ENCODE measurements at places on chromosomes 4 and X.
A peak's percentile ranks its signal among the peaks of the same experiment; 100 is the strongest.

DNA sequence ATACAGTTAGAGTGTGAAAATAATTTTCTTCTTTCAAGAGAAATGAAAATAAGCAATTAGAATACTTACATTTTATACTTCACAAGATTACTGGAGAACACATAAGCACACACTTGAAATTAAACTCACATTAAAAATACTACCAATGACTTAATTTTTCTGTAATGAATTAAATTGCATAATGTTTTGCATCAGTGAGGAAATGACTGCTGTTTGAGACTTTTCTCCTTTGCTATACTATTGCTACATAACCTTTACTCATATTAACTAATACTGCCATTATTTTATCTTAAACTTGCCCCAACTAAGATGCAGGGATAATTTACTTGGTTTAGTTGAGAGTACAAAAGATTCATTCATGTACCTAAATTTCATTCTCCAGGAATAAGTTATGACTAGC is 590.9 kb downstream of the ARAP2 start:
- DNase-seq: no peak

- no peak for DNase-seq
These were observed 379.1 kb downstream of the AR start for GRCh38 chrX:67922966-67923365.

DNA sequence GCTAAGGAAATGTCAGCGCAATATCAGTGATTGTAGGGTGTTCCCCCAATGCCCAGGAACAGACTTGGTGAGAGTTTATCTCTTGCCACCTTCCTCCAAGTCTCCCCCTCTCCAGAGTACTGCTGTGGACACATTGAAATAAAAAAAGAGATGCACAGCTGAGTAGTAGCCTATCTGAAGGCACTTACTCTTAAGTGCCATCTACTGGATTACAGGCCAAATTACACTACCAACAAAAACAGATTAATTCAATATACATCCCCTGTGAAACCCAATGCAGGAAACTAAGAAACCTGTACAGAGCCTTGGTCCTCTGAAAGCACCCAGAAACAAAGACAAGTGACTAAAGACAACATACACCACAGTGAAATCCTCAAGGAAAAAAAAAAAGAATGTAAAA is 460.3 kb downstream of the ZIC3 start:
- peak; percentile 31 for DNase-seq

- no peak for DNase-seq
These were observed 17.0 kb upstream of the LNX1 start for GRCh38 chr4:53608242-53608641.

DNA sequence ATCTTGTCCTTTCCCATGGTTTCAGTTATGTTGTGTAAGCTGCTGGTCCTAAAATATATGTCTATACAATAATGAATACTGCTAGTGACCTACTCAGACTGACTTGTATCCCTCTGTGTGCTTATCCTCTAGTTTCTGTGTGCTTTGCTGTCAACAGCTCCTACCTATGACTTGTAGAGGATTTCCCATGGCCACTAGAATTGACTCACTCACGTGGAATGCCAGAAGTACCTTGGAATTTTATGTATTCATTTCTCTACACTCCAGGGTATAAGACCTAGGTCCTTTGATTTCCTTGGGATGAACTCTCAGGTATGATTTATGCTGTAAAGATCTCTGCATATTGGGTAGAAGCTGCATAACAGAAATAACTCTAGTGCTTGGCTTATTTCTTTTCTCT is 279.9 kb upstream of the SLIT2 start:
- no peak for DNase-seq

DNA sequence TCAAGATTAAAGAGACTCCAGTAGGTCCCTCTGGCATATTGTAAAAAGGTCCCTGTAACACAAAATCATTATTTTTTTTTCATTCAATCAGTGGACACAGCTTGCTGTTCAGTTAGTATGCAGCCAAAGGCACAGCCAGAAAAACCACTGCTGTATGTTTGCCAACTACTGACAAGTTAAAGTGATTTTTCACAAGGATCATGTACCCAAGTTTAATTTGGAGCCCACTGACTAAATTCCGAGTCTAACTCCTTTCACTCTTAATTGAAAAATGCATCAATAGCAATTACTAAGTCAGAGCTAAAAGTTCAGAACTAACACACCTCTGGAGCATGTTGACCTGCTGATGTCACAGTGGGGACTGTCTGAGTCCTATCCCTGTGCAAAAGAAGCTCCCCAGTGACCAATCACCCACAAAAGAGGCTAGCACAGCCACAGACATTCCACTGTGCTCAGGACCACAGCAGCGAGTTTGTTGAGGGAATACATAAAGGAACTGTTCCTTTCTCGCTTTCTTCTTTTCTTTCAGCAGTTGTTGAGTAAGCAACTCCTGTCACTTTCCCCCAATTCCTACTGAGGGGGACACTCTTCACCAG is 60.4 kb downstream of the STX18 start:
- no peak for DNase-seq

- no peak for DNase-seq
These were observed 199.4 kb downstream of the MAPK10 start for GRCh38 chr4:86160426-86160825.

- no peak for DNase-seq
These were observed 369.6 kb downstream of the PCDH7 start for GRCh38 chr4:31089815-31090214.

GRCh38 chr4:70691661-70692060 is 3.3 kb downstream of the UTP3 start:
- peak; percentile 38 for DNase-seq

- DNase-seq: no peak
These were observed 115.1 kb downstream of the PHEX start for GRCh38 chrX:22147214-22147613.

GRCh38 chr4:184215709-184216328 is 1.9 kb downstream of the ENPP6 start:
- DNase-seq: no peak

- DNase-seq: peak; percentile 50
These were observed 97.4 kb downstream of the COL4A5 start for GRCh38 chrX:108537005-108537404.

DNA sequence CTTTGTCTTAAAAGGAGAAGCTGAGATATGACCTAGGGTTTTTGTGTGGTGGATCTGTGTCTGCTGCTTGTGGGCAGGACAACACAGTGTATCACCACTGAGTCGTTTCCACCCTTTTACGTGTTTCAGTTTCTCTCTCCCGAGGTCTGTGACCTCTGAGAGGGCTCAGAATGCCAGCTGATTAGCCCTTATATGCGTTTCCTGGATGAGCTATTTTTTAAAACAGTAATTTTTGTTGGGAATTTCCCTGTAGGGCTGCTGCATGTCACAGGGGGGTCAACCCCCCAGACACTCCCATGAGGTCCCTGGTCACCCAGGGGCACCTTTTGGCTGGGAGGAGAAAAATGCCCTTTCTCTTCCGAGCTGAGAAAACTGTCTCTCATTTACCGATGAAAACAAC is 170.4 kb upstream of the CASK start:
- peak; percentile 15 for DNase-seq

DNA sequence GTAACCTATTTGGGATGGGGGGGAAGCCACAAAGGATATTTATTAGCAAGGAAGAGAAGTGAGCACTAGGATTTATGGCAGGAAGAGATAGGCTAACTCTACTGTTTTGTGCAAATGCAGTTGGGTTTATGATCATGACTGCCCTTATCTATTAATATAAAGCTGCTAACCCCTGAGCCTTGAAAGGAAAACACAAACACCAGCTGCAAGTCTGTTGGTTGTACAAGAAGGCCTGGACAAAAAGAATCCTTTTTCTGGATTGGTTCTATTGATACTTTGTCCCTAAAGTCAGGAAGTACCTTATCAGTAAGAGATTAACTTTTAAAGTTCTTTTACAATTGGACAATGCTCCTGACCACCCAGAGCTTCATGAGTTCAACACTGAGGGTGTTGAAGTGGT is 188.8 kb downstream of the LRBA start:
- peak; percentile 18 for DNase-seq

DNA sequence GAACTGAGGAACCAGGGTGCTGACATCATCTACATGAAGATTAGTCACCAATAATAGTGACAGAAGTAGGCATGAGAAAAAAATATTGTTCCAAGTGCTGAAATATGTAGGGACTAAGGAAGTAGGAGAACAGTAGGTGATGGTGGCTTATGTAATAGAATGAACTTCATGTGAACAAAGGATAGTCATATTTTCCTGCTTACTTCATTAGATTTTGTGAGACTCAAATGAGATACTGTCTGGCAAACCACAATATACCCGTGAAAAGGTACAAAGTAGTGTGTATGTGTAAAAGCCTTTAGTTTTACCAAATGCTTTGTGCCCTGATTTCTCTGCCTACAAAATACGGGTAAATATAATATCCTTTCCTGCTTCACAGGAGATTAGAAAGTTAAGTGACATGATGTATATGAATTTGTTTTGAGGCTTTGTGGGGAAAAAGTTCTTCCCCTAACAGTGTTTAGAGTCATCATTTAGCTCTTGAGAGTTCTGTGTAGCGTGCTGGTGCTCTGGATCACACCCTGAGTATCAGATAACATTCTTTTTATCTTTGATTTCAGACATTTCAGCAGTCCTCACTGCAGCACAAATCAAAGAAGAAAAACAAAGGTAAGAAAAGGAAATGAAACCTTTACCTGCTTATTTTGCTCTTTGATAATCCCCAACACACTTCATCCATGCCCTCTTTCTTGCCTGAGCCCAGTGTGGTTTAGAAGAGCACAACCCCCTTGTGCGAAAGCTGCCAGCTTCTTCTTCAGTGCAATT is 67.9 kb downstream of the KLHL34 start:
- no peak for DNase-seq

GRCh38 chr4:4457803-4458553 is 71.1 kb downstream of the NSG1 start:
- DNase-seq: no peak

DNA sequence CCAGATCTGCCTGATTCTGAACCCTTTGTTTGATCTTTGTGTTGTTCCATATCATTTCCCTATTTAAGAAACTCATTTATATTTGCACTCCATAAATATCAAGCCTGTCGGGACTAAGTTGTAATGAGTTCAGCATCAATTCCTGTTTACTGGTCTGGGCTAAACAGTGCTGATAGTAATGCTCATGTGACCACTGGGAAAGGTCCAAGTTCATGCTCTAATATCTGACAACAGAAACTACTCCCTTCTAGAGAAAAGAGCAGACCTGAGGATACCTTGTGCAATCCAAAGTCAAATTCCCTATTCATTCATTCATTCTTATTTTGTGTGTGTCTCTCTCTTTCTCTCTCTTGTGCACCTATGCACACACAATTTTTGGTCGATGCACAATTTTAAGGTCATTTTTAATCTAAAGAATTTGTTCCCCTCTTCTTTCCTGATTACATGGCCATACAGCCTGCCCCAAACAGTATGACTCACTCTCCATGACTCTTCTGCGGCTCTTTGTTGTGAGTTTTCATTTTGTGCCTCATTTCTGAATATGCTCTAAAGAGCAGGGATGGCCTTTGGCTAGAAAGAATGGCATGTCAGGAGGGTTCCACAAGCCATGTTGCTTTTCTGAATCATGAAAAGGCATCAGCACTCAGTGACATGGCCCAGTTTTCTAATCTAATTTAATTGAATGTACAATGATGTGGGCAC is 664.3 kb downstream of the RPA4 start:
- DNase-seq: no peak

GRCh38 chr4:763191-763810 is 57.7 kb downstream of the PCGF3 start:
- DNase-seq: no peak

DNA sequence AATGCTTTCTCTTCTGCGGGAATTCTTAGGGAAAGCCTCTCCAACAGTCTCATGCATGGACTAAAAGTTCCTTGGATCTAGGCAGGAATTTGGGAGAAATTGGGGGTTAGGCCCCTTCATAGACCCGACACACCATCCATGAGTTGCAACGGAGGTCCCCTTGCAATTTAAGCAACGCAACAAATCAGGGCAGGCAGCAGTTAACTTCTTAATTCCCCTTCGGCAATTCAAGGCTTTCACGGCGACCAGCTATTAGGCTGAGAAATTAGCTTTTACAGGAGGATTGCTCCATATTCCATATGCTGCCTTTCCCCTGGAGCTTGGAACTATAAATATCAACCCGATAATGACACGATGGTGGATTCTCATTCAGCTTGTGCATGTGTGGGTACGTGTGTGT is 241.0 kb downstream of the SHOX start:
- DNase-seq: no peak

DNA sequence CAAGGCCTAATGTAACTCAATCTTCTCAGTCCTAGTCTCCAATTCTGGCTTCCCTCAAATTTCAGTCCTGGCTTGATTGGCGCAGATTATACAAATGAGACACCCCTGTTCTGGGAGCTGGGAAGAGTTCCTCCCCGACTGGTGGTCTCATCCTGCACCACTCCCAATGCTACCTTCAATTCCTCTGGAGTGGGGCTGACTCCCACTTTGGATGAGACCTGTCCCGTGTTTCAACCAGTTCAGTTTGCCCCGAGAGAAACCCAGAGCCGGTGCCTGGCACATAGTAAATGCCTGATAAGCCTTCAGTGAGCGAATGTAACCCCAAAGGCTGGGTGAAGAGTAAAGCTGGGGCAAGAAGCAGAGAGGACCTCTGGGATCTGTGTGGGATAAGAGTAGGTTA is 4.0 kb upstream of the SYP start:
- no peak for DNase-seq

- no peak for DNase-seq
These were observed 115.8 kb upstream of the SHISA3 start for GRCh38 chr4:42281324-42282020.

GRCh38 chr4:76654791-76655190 is 219.8 kb downstream of the SHROOM3 start:
- DNase-seq: no peak

DNA sequence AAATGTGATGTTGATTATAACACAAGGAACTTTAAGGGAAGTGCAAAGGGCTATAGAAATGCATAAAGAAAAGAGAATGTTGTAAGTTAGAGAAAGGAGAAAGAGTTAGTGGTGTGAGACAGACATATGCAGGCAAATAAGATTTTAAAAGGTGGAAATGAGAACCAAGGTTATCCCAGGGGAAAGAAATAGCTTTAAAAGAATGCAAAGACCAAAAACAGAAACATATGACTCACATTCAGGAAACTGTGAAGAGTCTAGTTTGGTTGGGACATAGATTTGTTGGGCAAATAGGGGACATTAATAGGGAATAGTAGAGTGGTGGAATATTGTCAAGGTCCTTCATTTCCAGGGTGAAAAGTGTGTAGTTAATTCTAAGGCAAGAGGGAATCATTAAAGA is 52.4 kb downstream of the MAPK10 start:
- DNase-seq: no peak

DNA sequence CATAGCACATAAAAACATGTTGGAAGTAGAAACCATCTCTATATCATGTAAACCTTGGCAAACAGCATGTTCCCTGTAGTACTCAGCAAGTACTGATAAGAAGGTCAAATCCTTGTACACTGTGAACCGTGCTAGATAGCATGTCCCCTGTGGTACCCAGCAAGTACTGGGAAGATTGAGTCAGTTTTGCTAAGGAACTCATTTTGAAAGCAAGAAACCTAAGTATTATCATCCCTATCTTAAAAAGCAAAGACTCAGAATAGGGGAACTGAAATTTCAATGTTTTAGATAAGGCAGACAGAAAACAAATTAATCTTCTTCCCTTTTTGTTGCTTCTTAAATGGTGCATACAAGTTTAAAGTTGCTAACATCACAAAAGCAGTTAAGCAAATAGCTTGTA is 180.2 kb downstream of the RBM46 start:
- DNase-seq: no peak

GRCh38 chr4:151291485-151291884 is 14.5 kb downstream of the PRSS48 start:
- no peak for DNase-seq

- DNase-seq: no peak
These were observed 58.8 kb upstream of the ARHGAP36 start for GRCh38 chrX:130999360-130999759.

Data from KBM-7 (cell line).